ENCODE measurements at places on chromosomes 7 and 10.

GRCh38 chr10:35907548-35907947 lies 265.5 kb upstream of the FZD8 start:
- no peak for DNase-seq

- no peak for DNase-seq
Measured at GRCh38 chr10:28909875-28910274, 232.6 kb downstream of the BAMBI start.

DNA sequence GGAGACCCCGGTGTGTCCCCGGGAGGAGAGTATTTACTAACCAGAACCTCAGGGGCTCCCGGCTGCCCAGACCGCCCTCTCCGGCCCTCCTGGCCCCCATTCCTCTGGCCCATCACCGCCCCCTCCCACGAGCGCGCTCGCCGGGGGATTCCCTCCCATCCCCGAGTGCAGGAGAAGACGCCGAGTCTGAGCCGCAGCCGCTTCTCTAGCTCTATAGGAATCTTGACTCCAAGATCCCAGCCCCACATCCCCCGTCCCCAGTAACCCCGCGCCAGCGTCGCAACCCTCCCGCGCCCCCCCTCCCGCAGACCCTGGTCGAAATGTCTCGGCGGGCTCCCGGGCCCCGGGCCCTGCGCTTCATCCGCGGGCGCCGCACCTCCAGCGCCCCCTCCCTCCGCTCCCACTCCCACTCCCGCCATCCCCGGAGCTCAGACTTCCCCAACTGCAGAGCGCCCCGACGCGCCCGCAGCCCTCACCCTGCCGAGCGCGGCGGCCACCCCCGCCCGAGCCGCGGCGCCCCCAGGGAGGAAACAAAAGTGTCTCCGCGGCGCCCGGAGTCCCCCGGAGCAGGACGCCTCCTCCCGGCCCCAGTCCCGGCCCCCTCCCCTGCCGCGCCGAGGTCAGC lies 541 bp downstream of the ELMO1 start:
- no peak for DNase-seq

DNA sequence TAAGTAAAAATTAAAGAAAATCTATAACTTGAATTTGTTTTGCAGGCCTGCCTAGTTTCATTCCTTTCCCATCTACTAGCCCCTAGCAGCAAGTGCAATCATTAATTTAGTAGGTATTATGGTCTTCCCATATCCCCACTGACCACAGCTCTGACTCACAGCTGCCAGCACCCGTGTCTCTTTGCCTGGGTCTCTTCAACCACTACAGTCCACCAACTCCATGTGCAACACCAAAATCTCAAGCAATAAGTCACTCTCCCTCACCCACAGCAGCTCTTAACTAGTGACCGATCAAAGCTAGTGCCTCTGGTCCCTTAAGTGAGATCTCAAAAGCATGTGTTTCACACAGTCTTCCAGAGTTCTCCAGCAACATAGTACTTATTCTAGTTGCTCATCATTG lies 26.0 kb upstream of the THSD7A start:
- DNase-seq = no peak

DNA sequence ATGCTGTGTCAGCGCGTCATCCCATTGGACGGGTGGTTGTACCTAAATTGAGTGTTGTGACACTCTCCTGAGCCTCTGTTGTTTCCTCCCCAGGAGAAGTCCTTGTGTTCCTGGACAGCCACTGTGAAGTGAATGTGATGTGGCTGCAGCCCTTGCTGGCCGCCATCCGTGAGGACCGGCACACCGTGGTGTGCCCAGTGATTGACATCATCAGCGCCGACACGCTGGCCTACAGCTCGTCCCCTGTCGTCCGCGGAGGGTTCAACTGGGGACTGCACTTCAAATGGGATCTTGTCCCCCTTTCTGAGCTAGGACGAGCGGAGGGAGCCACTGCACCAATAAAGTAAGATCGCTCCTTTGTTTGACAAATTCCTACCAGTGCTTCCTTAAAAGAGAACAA lies 82.5 kb downstream of the GALNT11 start:
- DNase-seq = peak; percentile 65

DNA sequence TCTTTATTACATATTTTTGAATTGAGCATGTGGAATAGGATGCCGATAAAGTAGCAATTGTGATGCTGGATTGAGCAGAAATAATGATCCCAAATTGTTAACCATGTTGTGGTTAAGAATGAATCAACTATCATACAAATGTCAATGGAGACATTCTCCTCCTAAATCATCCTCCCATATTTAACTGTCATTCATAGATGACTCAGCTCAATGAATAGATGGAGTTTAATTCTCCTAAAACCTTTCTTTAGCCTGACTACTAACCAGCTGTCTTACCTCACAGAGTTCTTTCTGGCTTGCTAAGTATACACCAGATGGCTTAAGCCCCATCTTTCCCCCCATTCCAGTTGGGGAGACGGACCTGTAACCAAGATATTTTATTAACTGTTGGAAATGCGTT lies 23.4 kb upstream of the NPS start:
- DNase-seq = no peak

DNA sequence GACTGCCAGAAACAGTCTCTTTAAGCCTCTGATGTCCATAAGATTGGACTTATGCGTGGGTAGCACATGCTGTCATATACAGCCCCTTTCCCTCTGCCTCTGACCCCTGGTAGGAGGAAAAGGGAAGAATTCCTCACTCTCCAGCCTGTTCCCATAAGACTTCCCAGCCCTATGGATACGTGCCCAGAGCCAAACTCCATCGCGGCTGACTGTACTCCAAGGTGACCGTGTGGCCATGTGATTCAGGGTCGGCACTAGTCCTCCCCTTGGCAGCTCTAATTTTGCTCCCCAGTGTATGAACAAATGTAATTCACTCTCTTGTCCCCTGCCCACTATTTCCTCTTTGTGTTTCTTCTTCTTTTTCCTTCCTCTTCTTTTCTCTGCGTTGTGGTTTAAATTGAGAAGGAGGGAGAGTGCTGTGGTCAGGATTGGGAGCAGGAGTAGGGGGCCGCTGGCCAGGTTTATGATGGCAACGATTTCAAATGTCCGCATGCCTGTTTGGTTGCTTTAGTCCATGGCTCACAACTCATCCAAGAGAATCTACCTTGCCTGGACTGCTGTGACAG lies 43.8 kb downstream of the PRLHR start:
- no peak for DNase-seq

GRCh38 chr7:47428052-47428767 lies 153.7 kb downstream of the TNS3 start:
- DNase-seq = no peak

DNA sequence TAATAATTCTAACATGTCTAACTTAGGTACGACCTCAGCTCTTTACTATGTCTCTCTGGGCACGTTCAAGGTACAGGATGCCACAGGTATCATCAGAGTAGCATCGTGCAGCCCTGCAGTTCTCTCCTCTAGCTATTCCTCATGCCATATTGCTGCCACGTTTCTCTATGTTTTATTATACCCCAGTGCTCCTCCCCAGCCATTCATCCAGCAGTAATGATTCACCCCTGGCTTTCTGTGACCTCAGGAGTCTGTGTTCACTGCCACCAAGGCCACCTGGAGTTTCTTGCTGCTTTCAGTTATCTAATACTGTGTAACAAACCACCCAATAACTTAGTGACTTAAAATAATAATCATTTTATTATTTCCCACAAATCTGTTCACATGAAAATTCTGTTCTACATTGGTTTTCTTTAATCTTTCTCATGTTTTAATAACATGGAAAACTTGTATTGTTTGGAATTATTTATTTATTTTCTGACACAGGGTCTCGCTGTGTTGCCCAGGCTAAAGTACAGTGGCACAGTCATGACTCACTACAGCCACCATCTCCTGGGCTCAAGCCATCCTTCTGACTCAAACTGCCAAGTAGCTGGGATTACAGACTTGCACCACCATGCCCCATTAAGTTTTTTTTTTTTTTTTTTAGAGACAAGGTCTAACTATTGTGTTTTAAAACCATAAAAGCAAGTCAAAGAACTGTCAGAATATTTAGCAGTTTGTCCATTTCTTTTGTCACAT lies 21.8 kb downstream of the REEP3 start:
- no peak for DNase-seq

DNA sequence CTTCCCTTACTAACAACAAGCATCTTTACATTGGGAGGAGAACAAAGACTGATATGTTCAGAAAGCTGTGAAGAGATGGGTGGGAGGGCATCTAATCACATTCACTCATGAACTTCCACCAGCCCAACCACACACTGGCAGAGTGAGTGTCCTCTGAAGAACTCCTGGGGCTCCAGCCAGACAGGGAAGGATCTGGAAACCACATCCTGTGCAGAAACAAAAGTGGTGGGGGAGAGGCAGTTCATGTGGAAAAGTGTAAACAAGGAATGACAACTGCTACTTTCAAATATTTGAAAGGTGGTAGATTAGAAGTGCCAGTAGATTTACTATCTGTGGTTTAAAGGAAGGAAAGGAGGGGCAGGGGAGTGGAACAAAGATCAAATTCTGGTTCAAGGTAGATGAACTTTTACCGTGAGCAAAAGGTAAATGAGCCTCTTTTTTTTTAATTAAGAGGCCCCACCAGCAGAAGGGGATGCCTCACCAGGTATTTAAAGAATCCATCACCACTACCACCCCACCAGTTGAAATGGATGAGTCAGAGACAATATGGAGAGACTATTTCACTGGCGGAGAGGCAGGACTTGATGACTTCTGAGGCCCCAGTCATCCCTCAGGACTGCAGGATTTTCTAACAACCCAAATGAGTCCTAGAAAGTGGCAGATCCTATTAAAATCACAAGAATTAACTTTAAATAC lies 34.5 kb downstream of the GOT1 start:
- DNase-seq = no peak

- no peak for DNase-seq
Measured at GRCh38 chr7:106128836-106129235, 16.7 kb upstream of the SYPL1 start.

- DNase-seq = no peak
Measured at GRCh38 chr7:152735443-152736004, 24.0 kb upstream of the ACTR3B start.

- DNase-seq = no peak
Measured at GRCh38 chr7:18126281-18126680, 98.6 kb upstream of the PRPS1L1 start.

DNA sequence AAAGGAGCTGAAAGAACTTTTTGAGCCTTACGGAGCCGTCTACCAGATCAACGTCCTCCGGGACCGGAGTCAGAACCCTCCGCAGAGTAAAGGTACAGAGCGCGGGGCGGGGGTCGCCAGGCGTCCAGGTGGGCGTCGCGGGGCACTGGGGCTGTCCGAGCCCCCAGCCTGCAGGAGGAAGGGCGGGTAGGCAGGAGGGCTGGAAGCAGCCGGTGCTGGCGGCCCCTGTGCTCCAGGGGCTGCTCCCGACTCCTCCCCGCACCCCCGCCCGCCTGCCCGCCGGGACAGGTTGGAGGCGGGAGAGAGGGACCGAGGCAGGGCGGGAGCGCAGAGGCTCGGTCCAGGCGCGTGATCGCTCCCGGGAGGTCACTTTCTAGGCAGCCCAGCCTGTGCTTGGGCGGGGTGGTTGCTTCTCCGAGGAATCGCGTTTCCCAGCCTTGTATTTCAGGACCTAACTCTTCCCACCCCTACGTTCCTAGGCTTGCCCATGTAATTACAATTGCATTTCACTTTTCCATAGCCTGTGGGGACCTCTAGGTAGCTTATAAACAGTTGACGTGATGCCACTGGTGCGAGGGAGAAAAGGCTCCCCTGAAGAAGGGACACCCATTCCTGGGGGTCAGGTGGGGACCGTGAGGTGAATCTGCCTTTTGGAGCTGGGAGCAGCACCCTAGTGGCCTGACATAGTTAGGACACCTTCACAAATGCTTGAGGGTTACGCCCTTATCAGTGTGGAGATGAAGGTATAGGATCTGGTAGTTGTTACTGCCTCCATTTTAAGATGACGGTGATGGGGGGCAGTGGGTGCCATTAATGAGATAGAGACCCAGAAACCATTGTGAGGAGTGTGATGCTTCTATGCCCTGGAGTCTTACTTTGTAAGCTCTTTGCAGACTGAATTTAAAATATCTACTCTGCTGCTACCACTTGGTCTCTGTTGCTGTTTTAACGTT lies 148.2 kb downstream of the CELF2 start:
- peak; percentile 90 for DNase-seq

GRCh38 chr10:57979491-57979890 lies 288.2 kb downstream of the IPMK start:
- DNase-seq = no peak

DNA sequence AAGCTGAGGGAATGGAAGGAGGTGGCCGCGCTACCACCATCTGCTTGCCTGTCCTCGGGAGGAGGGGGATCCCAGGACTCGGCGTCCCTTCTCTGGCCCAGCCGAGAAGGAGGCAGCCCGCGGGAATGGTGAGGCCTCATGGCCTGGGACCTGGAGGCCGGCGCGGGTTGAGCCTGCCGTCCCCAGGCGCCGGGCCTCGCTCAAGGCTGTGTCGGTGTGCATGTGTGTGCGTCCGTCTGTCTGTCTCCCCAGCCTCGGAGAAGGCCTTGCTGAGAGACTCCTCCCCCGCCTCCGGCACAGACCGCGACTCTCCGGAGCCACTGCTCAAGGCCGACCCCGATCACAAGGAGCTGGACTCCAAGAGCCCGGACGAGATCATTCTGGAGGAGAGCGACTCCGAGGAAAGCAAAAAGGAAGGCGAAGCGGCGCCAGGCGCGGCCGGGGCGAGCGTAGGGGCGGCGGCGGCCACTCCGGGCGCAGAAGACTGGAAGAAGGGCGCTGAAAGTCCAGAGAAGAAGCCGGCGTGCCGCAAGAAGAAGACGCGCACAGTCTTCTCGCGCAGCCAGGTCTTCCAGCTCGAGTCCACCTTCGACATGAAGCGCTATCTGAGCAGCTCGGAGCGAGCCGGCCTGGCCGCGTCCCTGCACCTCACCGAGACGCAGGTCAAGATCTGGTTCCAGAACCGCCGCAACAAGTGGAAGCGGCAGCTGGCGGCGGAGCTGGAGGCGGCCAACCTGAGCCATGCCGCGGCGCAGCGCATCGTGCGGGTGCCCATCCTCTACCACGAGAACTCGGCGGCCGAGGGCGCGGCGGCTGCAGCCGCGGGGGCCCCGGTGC lies 1.3 kb downstream of the HMX3 start:
- DNase-seq = no peak

GRCh38 chr10:55019439-55019838 lies 218.4 kb upstream of the PCDH15 start:
- DNase-seq = no peak

- no peak for DNase-seq
Measured at GRCh38 chr10:111705021-111705420, 478.5 kb downstream of the GPAM start.

GRCh38 chr7:974172-974571 lies 1.2 kb downstream of the COX19 start:
- no peak for DNase-seq

GRCh38 chr7:111103678-111104274 lies 12.8 kb downstream of the LRRN3 start:
- DNase-seq = no peak

DNA sequence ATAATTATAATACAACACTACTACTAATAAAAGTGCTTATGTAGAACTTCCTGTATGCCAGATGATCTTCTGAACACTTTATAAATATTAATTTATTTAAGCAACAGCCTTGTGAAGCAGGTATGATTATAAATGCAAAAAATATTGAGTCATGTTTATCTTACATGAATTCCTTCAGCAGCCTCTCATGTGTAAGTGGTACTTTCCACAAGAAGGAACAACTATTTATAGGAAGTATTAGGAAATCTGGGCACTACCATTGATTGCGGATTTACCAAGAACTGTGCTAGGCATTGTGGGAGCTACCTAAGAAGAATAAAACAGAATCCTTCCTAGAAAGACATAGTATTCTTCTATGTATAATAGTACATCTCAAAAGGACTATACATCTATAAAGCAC lies 10.7 kb upstream of the STEAP4 start:
- no peak for DNase-seq
